Panc1 (cell line): ENCODE measurements at places on chromosomes 12 and 14. TPM values are rescaled to one million over a fixed set of nuclear protein-coding genes. Genes with fewer than 3 reads are reported as not detected.

VWF gene
- 0.31 TPM for total RNA-seq

- DNase-seq: no peak
Observed at GRCh38 chr12:118500299-118500698, 123.9 kb downstream of the SUDS3 start.

DNA sequence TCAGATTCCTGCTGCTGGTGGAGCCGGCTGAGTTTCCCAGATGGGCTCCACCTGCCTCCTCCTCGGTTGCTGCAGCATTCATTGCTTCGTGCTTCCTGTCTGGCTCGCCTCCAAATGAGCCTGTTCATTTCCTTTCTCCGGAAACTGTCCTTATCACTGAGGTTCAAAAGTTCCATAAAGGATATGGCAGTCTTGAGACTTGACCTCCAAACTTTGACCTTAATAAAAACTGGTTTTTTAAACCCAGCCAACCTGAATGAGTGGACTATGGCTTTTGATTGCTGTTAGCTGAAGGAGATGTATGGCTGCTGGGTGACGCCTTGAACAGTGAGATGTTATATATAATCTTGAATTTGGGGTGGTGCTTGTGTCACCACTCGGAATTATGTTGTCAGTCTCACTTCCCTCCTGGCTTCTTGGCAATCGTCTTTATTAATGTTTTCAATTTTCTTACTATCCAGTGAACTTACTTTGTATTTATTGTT lies 62.7 kb downstream of the RASSF3 start:
- DNase-seq: no peak

SCN8A gene
- total RNA-seq: 8.6 TPM

DEGS2 gene
- total RNA-seq: 4.9 TPM

DNA sequence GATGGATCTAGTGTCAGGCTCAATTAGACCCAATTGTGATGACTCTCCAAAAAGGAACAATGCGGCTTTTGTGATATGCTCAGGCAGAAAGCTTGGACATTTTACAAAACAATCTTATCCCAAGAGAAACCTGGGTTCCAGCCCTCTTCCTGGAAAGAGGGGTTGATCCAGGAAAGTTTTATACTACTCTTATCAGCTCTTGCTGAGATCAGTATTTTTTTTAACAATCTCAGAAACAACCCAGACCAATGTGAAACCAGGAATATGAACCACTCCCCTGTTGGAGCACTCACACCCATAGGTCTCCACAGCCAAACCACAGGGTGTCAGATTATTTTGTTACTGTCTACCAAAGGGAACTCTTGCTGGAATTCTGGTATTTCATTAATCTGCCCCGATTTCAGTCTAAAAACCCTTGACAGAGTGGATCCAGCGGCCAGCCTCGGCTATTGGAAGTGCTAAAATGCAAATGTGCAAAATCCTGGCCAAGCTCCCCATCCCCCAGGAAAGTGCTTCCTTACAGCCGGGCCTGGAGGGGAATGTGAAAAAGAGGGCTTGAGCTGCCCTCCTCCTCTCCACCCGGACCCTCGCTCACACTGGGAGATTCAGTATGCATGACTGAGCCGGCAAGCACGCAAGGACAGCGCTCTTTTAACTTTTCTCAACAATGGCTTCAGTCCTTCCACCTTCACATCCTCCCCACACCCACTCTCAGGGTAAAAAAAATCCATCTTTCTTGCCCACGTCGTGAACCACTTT lies 4.0 kb downstream of the FBXL14 start:
- no peak for DNase-seq

ACSS3 gene
- total RNA-seq: 0.10 TPM

- DNase-seq: no peak
Observed at GRCh38 chr14:48127674-48128073, 452.3 kb upstream of the MDGA2 start.

- DNase-seq: no peak
Observed at GRCh38 chr12:48128800-48129199, 9.6 kb downstream of the PFKM start.

- no peak for DNase-seq
Observed at GRCh38 chr12:88391556-88391955, 188.7 kb downstream of the KITLG start.

CRIP1 gene
- total RNA-seq: 1,056 TPM
